NCI-H2029 (cell line): ENCODE measurements at places on chromosomes 1 and 21.
A peak's percentile ranks its signal among the peaks of the same experiment; 100 is the strongest.

DNA sequence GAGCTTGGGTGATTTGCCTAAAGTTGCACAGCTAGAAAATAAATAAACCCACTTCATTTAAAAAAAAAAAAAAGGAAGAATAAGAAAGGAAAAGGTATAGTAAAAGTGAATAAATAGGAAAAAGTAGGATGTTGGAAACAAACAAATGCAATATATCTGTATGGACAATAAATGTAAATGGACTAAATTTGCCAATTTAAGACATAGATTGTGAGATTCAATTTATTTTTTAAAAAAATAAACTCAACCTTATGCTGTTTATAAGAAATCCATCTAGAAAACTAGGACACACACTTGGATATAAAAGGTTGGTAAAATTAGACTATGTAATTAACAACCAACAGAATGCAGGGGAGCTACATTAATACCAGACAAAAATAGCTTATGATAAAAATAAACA lies 300.0 kb downstream of the AJAP1 start:
- DNase-seq: no peak

DNA sequence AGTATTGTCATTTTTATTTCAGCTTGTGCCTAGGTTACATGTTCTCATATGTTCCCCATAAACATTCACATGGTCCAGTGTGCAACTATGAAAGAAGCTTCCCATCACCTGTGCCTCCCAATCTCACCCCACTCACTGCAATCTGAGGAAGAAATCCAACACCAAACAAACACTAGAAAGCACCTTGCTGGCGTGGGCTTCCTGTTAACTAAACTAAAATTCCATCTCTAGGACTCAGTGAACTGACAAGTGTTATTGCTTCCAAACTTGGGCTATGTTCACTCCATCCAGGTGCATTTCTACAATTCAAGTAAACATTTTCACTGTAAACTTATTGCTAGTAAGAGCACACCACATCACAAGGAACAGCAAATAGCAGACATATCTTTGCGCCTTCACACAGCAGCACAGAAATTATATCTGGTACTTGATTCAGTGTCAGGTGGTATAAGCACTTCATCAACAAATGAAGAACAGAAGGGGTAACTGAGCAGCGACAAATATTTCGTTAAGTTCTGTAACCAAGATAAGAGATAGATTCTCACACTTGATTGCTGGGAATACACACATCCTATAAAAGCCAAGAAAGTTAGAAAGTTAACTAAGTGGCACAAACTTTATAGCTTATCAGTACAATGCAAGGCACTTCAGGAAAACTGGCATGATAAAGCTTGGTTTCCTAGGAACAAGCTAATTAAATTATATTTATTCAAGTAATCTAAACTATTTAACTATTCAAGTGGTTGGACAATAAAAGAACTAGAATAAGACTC lies 8.9 kb upstream of the KCNJ15 start:
- DNase-seq: peak; percentile 10

- no peak for DNase-seq
Observed at GRCh38 chr1:53847980-53848379, 9.9 kb upstream of the NDC1 start.

- no peak for DNase-seq
Observed at GRCh38 chr1:4032571-4032970, 132.5 kb upstream of the C1orf174 start.

DNA sequence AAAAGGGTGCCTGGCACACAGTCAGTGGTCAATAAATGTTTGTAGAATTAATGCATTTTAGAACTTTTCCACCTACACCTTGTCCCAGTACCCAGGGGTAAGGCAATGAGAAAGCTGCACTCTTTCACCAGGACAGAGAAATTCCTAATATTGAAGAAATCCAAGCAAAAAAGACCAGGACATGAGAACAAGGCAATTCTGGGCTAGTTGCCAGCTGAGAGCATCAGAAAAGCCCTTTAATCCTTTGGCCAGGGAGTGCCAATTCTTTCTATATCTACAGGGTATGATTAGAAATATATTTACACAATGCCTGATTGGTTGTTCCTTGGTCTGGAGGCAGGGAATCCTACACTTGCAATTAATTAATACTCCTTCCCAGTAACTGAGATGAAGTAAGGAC lies 492.4 kb upstream of the NFIA start:
- DNase-seq: peak; percentile 13

GRCh38 chr1:51189421-51190073 lies 46.5 kb upstream of the RNF11 start:
- peak; percentile 88 for DNase-seq

DNA sequence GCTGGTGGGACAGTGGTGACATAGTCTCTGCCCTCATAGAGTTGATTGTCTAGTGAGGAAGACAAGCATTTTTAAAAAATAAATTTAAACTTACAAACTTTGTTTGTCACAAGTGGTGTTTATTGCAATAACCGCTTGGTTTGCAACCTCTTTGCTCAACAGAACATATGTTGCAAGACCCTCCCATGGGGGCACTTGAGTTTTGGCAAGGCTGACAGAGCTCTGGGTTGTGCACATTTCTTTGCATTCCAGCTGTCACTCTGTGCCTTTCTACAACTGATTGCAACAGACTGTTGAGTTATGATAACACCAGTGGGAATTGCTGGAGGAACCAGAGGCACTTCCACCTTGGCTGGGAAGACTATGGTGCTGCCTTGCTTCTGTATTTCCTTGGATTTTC lies 58.4 kb downstream of the LAMC2 start:
- no peak for DNase-seq

GRCh38 chr1:90220941-90221693 lies 226.2 kb downstream of the ZNF326 start:
- no peak for DNase-seq

DNA sequence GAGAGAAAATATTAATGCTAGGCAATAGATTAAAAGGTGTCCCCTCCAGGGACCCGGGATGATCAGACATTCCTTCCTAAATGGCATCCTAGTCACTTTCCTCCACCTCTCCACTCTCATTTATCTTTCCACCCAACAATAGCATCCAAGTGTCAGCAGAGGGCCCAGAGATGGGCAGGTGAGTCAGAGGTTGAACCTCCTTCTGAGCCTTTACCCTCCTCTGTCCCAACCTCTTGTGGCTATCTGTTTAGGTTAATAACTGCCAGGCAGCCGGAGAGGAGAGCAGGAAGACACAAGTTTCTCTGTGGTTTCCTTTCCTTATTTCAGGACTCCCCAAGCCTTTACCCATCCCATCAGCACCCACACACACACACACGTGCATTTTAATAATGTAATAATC lies 4.1 kb downstream of the GJA5 start:
- DNase-seq: no peak

DNA sequence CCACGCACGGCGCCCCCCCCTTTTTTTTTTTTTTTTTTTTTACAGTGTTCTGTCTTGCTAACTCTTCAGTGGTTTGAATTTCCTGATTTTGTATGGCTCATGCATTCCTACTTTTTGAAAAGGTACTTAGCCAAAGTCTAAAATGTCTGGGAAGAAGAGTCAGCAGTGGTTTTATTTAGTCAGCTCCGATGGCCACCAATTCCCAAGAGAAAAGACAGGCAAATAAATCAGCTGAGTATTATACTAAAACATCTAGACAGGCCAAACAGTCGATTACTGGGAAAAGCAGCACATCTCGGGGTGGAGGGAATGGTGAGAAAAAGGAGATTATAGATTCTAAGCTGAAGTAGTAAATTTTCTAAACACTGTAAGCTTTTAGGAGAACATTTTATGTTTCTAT lies 192.5 kb upstream of the ZRANB2 start:
- no peak for DNase-seq

- no peak for DNase-seq
Observed at GRCh38 chr1:118960567-118961136, 27.5 kb downstream of the TBX15 start.

DNA sequence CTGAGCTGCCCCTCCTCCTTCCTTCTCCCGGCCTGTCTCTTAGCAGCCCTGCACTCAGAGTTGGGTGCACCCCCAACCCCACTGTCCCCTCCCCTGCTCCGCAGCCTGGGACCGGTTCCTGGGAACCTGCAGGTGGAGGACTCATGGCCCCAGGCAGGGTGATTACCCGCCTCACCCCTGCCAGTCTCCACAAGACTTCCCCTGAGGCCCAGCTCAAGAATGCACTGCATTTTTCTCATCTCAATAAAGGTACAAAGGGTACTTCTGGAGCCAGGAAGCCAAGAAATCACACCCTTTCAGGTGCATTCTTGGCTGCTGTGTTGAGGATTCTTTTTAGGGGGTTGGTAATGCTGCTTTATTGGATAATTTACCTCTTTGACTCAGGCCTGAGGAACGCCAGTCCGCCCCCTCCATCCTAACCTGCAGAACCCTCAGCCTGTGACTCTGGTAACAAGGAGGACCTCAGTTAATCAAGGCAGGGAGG lies 126.3 kb upstream of the TMPRSS2 start:
- DNase-seq: no peak

GRCh38 chr1:29517251-29518086 lies 281.1 kb downstream of the PTPRU start:
- DNase-seq: no peak

GRCh38 chr1:106995970-106996369 lies 60.5 kb upstream of the PRMT6 start:
- no peak for DNase-seq

DNA sequence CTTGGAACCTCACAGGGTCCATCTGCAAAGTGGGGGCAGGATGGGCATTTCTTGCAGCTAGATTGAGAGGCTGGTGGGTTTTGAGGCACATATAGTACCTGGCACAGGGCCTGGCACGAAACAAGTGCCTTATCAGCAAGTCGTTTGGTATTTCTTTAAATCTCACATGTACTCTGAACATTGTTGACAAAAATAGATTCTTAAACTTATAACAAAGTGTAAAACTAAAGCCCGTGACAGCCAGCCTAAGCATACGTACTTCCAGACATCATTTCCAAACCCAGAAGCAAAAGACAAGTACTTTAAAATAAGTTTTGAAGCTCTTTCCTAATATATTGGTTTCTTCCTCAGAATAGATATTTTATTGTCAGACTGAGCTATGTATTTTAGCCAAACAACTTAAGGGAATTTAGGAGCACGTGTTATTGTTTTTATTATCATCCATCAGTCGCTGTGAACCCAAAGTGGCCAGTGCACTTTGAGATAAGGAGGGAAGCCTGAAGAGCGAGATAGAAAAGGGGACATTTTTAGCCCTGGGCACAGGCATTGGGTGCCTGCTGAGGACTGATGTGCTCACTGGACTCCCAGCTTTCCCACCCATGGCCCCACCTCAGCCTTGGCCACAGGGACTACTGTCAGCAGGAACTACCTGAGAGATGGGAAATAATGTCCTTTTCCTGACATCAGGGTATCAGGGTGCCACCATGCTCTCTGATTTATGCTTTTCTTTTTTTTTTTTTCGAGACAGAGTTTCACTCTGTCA lies 3.0 kb downstream of the FBLIM1 start:
- no peak for DNase-seq

DNA sequence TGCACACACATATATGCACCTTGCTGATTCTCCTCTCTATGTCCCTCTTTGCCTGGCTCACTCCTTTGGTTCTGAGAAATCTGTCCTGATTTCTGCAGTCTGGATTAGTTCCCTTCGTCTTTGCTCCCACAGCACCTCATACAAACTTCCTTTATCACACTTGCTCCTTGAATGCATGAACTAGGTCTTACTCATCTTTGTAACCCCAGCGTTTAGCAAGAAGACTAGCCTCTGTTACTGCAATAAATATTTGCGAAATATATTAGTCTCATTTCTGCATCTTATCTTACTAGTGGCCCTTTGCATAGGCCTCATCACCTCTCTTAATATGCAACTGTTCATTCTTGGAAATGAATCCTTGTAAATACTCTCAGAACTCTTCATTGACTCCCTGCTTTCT lies 11.4 kb downstream of the SMYD2 start:
- no peak for DNase-seq

DNA sequence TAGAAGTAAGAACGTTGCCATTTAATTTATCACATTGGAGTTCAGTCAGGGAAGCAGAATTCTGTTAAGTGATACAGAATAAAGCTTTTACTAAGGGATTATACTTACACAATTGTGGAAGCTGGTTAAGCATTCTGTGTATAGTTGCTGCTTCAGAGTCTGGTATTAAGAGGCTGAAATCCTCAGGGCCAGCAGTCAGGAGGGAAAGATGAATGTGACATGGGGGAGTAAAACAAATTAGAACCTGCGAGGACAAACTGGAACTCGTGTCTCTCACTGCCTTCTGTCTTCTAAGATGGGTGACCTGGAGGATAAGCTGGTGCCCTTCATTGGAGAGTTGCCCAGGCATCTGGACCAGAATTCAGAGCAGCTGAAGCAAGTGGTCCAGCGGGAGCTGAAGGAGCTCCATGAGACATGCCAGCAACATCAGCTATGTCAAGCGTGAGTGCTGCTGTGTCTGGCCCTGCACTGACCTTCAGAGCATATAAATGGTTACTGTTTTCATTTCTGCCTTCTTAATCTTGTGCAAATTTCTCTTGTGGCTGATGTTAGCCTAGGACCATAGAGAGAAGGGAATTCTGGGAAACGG lies 23.0 kb downstream of the MARK1 start:
- no peak for DNase-seq

DNA sequence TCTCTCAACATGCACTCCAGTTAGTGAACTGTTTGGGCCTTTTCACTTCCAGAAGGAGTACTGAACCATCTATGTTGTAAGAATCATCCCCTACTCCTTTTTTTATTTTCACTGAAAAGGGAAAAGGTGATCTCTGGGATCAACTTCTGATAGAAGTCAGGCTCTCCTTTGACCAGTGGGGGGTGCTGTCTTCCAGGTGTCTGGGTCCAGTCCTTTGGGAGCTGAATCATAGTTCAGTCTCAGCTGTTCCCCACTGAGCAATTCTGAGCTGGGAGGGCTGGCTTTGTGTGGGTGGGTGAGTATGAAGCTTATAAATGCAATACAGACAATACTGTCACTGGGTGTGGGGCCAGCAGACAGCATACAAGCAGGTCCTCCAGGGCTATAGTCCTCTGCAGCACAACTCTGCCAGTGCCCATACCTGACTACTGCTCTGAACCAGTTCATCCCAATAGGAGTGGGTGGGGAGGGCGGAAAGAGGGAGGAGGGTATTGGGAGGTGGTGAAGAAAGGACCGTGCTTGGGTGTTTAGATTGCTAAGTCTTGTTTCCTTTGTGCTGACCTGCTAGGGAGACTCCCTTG lies 12.5 kb upstream of the SARS1 start:
- DNase-seq: no peak

DNA sequence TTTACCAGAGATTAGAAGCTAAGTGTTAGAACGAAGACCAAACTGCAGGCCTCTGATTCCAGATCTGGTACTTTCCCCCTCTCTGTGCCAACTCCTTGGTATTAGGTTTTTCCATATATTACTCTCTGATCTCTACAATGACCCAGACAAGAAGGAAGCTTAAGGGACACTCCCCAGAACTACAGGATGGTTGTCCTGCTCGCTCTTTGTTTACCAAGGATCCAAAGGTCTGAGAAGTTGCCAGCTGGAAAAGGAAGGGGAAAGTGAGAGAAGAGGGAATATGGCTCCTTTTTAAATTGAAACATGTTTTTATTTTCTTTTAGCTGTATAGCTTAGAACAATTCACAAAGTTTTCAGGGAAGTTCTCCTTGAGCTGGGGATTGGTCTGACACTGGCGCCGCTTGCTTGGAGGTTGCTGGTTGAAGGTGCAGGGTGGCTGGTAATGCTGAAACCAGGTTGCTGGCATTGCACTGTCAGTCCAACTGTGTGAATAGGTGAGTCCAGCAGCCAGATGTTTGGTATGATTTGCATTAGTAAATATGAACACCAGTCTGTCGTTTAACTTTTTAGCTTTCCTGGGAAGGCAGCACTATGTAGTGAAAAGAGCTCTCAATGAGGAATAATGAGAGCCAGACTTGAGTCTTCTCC lies 89.3 kb downstream of the NOS1AP start:
- no peak for DNase-seq
